ENCODE measurements at places on chromosomes 7 and 10.

DNA sequence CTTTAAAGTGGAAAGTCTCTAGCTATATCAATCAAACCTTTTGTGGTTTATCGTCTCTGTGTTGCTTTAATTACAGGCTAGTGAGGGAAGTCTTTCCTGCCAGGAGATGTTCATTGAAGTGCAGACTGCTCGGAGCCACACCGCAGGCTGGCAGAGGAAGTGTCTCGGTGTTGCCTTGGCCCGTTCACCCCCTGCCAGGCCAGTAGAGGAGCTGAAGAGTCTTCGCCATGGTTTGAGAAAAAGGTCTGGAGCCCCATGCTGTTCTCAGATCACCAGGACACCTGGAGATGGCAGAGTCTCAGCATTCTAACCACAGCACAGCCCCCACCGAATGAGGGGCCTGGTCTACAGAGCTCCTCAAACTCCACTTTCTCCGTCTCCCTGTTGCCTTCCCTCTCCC lies 275.9 kb upstream of the PLPP4 start:
- DNase-seq, result no peak

GRCh38 chr10:92965314-92965713 lies 95.3 kb upstream of the CYP26C1 start:
- no peak for DNase-seq

DNA sequence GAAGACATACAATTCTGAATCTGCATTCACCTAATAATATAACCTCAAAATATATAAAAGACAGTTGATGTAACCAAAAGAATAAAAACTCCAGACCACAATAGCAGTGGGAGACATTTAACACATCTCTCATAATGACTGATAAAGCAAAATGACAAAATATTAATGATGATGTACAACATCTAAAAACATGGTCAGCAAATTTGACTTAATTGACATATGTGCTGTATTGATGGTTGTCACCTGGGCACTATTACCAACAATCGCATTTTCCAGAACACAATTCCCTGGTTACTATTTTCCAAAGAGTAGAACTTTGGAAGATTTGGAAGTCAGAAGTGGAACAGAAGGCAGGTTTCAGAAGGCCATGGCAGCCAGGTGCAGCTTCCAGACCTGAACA lies 899.5 kb upstream of the CELF2 start:
- DNase-seq, result no peak

DNA sequence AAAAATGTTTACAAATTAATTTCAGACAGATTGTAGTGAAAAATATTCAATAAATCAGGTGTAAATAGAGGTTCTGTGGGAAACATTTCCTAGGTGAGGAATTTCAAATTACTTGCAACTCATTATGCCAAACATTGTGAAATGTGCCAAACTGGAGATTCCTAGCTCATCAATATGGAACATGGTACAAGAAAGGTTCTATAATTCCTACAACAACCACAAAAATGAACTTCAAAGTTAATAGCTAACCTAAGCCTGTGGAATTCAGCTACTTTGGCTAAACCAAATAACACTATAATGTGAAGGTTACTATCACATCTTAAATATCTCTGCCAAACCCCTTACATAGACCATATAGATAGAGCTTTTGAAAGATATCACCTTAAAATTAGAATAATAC lies 223.3 kb upstream of the HGF start:
- DNase-seq, result no peak

- DNase-seq, result no peak
Measured at GRCh38 chr7:101225650-101226049, 7.7 kb downstream of the ZNHIT1 start.

DNA sequence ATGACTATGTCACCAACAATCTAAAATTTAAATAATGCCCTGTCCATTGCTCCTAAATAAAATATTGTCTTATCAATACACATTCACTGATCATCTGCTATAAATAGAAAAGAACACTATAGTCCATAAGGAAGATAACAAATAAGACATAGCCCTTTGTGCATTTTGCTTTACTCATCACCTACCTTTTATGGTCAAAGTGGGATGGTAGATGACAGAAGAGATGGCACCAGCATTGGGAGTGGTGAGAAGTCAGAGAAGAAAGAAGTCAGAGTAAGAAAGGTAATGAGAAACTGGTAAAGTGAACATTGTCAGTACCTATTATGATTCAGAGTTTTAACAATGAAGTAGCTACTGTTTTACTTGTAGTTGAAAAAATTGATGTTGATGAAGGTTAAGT lies 31.1 kb downstream of the SEMA3E start:
- DNase-seq, result no peak

DNA sequence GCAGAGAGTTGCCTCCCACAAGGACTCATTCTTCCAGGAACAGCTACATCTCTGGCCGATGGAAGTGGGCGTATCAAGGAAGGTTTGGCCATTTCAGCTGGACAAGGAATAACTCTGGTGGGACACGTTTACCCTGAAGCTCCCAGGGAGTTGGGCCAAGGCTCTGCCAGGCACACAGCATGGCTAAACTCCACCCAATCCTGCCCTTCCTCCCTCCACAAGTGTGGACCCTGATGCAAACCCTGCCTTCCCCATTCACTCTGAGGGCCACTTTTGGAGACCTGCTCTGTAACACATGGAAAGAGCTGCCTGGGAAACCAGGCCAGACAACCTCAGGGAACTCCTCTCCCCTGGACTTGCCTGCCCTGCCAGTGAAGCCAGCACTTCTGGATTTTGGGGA lies 407.8 kb upstream of the FOXK1 start:
- no peak for DNase-seq

DNA sequence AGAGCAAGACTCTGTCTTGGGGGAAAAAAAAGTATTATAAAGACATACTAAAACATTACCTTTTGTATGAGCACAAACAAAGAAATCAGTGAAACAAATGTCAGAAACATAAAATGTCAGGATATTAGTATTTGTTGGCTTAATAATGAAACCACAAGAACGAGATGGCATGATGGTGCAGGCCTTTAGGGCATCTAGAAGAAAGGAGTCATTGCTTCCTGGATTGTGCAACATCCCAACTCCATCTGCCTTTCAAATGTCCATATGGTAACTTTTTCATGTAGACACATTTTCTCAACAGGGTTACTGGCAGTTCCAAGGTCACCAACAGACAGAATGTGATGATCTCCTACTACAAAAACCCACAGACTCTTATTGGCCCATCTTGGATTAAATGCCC lies 96.6 kb downstream of the ZNF248 start:
- DNase-seq, result no peak

DNA sequence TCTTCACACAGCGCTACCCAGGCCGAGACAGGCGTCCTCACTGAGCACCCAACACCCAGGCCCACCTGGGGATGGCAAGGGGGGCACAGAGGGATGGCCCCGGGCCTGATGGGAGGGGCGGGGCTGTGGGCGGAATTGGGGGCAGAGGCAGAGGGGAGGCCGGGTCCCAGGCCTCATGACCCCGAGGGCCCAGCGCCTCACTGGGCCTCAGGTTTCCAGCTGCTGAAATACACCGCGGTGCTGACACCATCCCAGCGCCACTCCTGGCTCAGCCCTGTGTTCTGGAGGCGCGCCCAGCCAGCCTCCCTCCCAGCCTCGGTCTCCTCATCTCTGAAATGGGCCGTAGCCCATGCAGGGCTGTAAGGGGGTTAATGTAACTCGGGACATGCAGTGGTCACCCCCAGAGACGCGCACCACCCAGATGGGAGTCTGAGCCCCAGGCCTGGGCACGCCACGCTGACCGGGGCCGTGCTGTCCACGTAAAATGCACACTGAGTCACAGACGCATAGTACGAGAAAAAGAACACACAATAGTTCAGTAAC lies 82.3 kb downstream of the UNCX start:
- no peak for DNase-seq

GRCh38 chr10:109962247-109962646 lies 38.9 kb upstream of the XPNPEP1 start:
- DNase-seq, result no peak

DNA sequence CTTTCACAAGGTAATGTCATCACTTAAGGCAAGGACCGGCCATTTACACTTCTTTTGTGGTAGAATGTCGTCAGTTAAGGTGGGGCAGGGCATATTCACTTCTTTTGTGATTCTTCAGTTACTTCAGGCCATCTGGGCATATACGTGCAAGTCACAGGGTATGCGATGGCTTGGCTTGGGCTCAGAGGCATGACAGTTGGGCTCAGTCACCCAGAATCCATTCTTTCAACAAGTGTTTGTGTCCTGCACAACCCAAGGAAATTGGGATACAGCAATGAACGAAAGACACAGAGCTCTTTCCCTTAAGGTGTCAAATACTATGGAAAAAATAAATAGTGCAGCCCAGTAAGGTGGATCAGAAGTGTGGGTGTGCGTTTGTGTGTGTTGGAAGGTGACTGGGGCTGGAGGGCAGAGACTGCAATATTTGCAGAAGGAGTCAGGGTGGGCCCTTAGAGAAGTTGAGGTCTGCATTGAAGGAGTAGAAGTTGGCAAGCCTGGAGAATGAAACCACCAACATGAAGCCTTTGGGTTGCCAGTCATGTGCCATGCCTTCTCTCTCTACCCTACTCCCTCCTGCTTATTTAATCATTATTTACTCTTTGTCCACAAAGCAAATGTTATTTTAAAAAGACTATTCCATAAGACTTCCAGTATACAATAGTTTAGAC lies 222.8 kb upstream of the PRKCQ start:
- no peak for DNase-seq

- DNase-seq, result no peak
Measured at GRCh38 chr10:49457686-49458085, 61.8 kb upstream of the DRGX start.

GRCh38 chr7:127588697-127589482 lies 679 bp downstream of the ARF5 start:
- no peak for DNase-seq

DNA sequence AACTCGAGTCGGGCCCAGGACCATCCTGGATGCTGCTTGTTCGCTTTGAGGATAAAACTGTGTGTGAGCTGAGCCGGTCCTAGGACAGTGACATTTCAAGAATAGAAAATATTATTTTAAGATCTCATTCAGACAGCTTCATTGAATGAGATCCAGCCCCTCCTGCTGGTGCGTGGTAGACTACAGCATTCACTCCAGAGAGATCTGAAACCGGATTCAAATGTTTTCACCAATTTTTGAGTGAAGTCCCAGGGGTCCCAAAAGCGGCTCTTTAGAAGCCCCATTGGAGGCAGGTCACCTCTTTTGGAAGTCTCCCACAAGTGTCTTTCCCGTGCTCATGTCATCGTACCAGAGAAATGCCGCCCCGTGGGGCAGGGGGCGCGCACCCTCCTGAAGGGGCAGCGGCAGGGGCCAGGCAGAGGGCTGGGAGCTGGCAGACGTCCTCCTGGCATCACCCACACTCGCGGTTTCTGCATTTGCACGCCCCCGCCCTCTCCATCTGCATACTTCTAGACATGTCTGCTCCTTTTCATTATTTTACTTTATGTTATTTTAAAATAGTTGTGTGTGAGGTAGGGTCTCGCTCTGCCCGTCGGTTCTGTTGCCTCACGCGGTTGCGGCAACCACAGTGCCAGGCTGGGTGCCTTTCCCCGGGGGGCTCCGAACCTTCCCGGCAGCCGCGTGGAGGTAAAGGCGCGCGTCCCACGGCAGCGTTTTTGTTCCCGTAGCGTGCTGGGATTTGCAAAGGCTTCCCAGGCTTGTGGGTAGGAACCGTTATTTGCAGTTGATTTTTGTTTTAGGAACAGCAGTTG lies 52.3 kb upstream of the DPYSL4 start:
- DNase-seq, result no peak

DNA sequence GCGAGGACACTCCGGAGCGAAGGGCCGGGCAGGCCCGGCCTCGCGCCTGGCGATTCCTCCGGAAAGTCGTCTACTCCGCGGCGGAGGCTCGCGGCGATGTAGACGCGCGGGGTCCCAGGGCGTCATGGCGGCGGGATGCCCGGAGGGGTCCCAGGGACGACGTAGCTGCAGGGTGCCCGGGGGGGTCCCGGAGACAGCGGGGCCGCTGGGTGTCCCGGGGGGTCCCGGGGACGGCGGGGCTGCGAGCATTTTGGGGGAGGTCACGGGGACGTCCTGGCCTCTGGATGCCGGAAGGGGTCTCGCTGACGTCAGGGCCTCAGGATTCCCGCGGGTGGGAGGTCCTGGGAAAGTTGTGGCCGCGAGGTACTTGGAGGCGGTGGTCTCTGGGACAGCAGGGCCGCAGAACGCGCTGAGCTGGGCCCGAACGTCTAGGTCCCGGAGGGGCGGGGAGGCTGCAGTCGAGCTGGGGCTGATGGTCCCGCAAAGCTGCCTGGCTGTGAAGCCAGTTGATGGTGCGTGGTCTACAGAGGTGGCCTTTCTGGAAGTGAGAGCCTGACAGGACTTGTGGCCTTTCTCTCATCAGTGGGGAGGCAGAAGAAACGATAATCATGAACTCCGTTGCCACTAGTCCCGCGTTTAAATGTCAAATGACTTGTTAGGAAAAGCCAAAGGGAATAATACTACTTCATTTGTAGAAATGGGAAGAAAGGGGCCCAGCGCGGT lies 637 bp downstream of the HSPA14 start:
- no peak for DNase-seq

DNA sequence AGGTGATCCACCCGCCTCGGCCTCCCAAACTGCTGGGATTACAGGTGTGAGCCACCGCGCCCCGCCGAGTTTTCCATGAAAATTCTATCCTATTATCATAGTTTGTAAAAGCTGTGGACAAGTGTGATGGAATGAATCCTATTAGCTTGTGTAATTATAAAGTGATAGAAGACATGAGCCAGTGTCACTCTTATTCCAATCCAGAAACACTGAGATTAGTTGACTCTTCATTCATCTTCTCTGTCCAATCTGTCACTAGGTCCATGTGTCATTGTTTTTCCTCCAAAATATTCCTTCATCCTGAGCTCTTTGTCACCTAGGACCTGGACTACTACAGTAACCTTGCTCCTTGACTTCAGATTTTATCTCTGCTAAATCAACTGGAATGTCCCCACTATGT lies 13.5 kb downstream of the FBH1 start:
- no peak for DNase-seq

DNA sequence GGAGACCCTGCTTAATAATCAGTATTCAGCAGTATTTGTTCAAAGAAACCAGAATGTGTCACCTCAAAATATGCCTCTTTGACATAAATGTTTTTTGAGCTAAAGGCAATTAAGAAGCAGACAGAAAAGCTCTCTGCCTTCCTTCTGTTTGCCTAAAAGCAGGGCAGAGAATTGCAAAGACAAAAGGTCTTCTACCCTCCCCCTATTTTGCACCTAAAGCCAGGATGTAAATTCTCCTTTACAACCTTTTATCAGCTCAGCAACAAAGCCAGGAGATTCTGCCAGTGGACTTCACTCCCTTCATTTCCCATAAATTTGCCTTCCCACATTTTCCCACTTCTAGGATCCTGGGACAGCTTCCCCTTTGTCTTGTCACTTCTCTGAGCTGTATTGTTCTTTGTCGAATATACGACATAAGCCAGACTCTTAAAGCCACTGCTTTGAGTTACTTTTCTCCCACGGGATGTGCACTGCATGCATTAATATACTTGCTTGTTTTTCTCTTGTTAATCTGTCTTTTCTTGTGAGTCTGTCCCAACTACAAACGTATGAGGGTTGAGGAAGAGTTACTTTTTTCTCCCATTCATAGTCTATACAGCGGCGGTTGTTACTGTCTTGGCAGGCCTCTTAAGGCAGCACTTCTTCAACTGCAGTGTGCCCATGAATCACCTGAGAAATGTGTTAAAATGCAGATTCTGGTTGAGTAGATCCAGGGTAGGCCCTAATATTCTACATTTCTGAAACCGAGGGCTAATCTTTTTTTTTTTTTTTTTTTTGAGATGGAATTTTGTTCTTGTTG lies 48.2 kb downstream of the ST8SIA6 start:
- DNase-seq, result no peak

- no peak for DNase-seq
Measured at GRCh38 chr10:79230328-79230830, 116.9 kb upstream of the PPIF start.

- DNase-seq, result no peak
Measured at GRCh38 chr7:35463751-35464150, 209.9 kb upstream of the TBX20 start.

GRCh38 chr7:154916381-154916780 lies 86.5 kb downstream of the PAXIP1 start:
- DNase-seq, result no peak

All from stimulated activated CD8-positive, alpha-beta memory T cell treated with anti-CD3 and anti-CD28 coated beads, Interleukin-15, amount 100 ng/mL, for 24 hours (primary cell).